AG08396 (cell line): ENCODE measurements at places on chromosomes 16 and 17.

- DNase-seq, result no peak
Observed at GRCh38 chr17:37094391-37094790, 145.6 kb downstream of the AATF start.

GRCh38 chr17:82923366-82924113 lies 83.7 kb upstream of the ZNF750 start:
- DNase-seq, result no peak

DNA sequence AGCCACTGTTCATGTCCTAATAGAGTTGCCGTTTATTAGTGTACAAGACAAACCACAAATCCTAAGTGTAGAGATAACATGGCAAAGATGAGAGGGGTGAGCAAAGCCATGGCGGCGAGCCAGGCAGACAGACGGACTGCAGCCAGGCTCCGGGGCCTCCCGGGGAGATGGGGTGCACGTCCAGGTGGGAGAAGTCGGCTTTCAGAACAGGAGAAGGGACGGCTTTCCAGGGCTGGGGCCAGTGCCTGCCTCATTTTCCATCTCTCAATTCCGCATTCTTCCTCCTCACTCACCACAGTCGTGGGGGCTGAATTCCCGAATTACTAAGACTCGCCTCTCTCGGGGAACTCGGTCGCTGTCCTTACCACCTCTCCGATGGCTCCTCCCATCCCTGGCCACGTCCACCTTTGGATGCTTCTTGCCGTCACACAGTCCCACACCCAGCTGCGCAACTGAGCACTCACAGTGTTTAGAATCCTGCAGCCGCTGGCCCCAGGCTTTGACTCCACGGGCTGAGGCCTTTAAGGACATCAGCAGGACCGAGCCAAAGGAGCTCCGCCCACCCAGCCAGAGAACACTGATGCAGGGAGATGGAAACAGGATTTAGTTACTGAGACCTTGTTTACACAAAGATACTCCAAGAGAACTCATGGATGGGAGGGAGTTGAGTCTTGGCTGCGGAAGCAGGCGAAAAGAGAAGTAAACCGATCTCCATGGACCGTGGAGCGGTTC lies 59.7 kb downstream of the RNF112 start:
- peak; percentile 58 for DNase-seq

DNA sequence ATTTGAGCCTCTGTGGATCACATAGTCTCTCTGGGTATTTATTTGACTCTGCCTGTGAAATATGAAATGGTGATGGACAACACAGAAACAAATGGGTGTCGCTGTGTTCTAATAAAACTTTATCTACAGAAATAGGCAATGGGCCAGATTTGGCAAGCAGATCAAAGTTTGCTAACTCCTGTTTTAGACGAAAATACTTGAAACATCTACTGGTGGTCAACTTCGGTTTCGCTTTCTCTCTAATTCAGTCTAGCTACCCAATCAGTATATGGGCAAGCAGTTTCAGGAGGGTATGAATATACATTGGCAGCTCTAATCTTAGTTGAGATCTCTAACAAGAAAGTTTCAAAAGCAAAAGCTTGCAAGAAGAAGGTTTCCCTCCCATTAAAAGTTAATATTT lies 60.1 kb upstream of the DYNLRB2 start:
- no peak for DNase-seq

DNA sequence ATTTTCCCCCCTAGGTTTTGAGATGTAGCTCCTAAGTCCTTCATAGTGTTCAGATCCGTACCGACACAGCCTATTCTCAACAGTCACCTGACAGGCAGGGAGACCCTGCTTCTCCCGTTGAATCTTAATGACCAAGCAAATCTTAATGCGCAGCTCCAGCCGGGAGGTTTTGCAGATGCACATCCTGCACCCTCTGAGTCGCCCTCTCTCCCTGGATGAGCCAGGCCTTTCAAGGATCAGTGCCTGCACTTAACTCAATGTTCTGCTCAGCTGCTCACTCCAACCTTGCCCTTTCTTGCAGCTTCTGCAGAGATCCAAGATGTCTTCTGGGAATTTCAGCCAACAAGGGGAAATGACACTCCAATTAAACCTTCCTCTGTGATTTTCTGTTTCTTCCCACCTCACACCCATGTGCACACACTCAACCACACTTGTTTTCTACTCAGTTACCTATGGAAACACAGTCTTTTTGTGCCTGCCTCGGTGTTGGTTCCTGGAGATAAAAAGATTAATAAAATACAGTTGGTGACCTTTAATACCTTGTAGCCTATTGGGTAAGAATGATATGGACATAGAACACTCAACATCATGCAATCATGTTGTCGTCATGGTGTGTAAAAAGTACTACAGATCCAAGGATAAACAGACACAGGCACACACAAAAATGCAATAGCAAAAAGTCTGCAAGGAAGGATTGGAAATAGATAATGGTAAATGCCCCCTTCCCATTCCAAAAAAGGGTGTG lies 76.9 kb upstream of the DYNLRB2 start:
- no peak for DNase-seq

GRCh38 chr16:47732523-47733111 lies 271.5 kb downstream of the PHKB start:
- DNase-seq, result peak; percentile 69

DNA sequence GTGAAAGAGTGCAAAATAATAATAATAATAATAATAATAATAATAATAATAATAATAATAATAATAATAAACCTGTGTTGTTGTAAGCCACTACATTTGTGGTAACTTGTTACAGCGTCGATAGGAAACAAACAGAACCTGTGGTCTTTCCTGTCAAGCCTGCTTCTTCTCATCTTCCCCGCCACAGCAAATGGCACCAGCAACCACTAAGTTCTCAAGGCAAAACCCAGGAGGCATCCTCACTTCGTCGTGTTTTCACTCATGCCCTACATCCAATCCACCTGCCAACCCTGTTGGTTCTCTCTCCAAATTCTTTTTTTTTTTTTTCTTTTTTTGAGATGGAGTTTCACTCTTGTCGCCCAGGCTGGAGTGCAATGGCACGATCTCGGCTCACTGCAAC lies 34.2 kb downstream of the ITGAE start:
- no peak for DNase-seq

GRCh38 chr17:50689251-50689650 lies 18.5 kb downstream of the ANKRD40 start:
- peak; percentile 71 for DNase-seq

DNA sequence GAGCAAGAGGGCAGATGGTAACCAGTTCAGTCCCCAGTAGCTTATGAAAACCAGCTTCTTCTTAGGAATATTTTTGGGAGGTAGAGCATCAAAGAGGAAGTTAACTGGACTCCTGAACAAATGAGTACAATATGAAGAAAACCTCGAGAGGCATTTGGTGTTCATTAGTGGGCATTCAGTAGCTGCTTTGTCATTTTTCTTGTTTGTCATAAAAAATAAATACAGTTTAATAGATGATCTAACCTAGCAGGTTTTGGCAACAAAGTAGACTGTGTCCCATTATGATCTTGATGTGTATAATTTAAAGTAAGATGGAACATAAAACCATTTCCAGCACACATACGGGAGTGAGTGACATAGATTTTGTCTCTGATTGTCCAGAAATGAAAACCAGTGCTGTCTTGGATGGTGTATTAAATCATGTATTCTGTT lies 173.1 kb downstream of the HS3ST3A1 start:
- no peak for DNase-seq

DNA sequence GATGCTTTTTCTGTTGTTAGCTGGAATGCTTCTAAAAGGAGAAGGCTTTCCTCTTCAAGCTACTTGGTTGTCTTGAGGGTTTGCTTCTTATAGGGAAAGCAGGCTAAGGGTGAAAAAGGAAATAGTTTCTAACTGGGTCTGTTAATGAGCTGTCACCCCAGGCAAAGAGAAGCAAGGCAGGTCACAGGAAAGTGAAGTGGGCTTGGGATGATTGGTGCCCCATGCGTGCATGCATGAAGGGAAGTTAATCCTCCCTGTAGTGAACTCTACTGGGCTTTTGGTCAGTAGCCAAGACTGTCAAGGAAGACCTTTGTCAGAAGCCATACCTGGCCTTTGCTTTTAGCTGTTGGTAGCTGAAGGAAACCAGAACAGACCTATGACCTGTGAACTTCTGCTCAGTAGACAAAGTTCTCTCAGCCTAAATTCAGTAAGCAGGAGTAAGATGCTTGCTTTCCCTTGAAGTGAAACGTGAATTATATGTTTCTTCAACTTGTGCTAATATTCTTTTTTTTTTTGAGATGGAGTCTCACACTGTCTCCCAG lies 16.5 kb downstream of the TENT4B start:
- DNase-seq, result no peak

- DNase-seq, result no peak
Observed at GRCh38 chr17:77772899-77773358, 185.6 kb upstream of the TNRC6C start.

GRCh38 chr17:17683710-17684365 lies 2.6 kb downstream of the RAI1 start:
- DNase-seq, result no peak

- no peak for DNase-seq
Observed at GRCh38 chr16:79210607-79211006, 389.9 kb downstream of the MAF start.

DNA sequence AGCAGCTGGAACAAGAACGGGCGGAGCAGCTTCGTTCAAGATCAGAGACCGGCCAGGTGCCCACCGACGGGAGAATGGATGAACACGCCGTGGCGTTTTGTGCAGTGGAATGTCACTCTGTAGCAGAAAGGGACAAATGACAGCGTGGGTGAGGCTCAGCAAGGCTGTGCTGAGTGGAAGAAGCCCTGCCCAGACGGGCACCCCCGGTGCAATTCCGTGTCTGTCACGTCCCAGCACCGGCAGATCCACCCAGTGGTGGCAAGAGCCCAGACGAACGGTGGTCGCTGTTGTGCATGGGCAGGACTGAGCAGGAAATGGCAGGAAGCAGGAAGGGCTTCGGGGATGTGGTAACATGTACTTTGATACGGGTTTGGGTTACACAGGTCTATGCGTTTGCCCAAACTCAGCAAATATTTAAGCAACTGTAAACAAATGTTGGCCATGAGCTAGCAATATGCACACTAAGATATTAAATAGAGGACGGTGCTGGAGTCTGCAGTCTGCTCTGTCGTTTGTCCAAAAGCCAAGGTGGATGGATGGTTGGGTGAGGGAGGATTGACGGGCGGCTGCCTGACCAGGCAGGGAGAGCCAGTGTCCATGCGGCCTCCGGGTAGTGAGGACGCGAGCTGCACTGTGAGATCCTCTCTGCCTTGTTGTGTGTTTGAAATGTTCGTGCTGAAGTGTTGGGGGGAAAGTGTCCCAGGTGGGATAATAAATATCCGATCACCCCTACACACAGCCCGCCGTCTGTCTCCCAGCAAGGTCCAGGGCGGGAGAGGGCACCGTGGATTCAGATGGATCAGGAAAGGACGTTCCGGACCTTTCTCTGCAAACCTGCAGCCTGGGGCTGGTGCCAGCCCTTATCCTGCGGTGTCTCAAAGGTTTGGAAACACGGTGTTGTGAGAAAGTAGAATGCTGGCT lies 48.4 kb downstream of the COX4I1 start:
- DNase-seq, result no peak

DNA sequence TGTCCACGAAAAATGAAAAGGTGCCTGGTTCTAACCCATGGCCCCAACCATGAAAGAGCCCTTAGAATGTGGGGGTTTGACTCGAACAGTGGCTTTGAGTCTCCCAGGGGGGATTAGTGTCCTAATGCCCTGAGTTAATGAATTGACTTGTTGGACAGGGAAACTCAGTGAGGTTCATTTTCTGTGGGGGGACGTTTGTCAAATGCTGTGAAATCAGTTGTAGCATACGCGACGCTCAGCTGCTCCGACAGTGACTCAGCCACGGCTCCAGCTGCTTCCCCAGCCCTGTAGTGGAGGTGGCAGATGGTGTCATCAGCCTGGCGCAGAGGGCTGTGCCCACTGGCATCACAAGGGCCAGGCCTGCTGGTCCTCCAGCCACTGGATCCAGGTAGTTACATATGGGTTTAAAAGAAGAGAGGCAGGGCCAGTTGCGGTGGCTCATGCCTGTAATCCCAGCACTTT lies 3.9 kb upstream of the TMEM235 start:
- DNase-seq, result no peak

GRCh38 chr16:30924076-30924912 lies 922 bp downstream of the FBXL19 start:
- DNase-seq, result peak; percentile 33

DNA sequence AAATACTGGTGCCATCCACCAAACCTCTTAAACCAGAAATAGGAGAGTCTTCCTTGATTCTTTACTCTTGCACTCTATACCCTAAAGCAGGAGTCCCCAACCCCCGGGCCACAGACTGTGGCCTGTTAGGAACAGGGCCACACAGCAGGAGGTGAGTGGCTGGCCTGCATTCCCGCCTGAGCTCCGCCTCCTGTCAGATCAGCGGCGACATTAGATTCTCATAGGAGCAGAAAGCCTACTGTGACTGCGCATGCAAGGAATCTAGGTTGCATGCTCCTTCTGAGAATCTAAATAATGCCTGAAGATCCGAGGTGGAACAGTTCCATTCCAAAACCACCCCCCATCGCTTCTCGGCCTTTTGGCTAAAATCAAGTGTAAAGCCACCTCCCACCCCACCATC lies 30.3 kb upstream of the SRCIN1 start:
- no peak for DNase-seq

DNA sequence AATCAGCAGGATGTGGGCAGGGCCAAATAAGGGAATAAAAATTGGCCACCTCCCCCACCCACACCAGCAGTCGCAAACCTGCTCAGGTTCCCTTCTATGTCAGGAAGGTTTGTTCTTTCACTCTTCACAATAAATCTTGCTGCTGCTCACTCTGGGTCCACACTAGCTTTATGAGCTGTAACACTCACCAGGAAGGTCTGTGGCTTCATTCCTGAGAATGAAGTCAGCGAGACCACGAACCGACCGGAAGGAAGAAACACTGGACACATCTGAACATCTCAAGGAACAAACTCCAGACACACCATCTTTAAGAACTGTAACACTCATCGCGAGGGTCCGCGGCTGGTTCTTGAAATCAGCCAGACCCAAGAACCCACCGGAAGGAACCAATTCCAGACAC lies 115.5 kb upstream of the TBX2 start:
- no peak for DNase-seq

- DNase-seq, result no peak
Observed at GRCh38 chr17:17453088-17453487, 23.7 kb upstream of the MED9 start.

- DNase-seq, result no peak
Observed at GRCh38 chr17:82372249-82373071, 895 bp downstream of the UTS2R start.
